Cerebellar nuclear complex (tissue), 1 donor: ENCODE measurements at places on chromosomes 11 and 22.

GRCh38 chr11:18736590-18737148 is 10.7 kb upstream of the IGSF22 start:
- DNase-seq: no peak

GRCh38 chr22:32628628-32629572 is 154.3 kb downstream of the FBXO7 start:
- no peak for DNase-seq

DNA sequence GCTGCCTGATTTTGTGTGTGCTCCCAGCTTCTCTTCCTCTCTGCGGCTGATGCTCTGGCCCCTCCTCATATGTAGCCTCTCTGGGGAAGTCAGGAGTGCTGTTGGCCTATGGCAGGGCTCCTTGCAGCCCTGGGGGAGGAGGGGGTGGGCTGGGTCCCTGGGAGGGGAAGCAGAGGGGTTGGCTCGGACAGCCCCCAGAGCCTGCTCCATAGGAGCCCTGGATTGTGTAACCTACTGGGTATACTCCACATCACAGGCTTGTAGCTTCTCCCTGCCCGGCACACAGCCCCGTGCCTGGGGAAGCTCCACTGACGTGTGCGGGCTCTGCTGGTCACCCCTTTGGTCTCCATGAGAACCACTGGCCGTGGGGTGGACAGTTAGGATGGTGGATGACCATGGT is 113.8 kb downstream of the ST3GAL4 start:
- DNase-seq: no peak

DNA sequence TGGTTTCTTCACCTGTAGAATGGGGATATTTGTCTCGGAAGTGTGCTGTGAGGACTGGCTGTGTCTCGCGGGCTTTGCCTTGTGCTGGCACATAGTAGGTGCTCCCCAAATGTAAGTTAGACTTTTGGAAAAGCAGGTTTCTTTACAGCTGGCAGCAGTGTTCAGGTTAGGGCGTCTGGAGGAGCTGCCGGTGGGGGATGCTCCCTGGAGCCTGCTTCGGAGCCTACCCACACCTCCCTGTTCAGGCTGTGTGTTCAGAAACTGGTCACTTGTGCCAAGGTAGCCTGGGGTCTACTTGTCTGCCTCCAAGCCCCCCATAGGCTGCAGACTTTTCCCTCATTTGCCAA is 60.0 kb downstream of the OTOG start:
- DNase-seq: no peak

- no peak for DNase-seq
Measured at GRCh38 chr11:61174273-61174672, 13.0 kb upstream of the VPS37C start.

GRCh38 chr11:76048763-76049162 is 157.5 kb downstream of the WNT11 start:
- DNase-seq: no peak

DNA sequence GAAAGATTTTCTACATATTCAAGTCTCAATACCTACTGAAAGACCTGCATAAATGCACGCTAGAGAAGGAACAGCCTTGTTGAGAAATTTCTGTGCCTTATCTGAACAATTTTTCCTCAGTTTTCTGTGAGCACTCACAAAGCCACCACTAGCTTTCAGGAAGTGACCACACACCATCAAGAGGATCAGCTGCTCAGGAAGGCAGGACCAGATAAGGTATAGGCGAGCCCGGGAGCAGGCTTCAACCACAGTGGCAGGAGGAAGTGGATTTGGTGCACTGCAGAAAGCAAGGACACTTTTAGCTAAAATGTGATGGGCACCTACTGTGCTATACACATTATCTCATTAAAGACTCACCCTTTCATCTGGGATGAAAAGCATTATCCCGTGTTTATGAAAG is 220.8 kb downstream of the RAB38 start:
- DNase-seq: no peak

- no peak for DNase-seq
Measured at GRCh38 chr22:26677217-26677616, 19.8 kb downstream of the MIAT start.

DNA sequence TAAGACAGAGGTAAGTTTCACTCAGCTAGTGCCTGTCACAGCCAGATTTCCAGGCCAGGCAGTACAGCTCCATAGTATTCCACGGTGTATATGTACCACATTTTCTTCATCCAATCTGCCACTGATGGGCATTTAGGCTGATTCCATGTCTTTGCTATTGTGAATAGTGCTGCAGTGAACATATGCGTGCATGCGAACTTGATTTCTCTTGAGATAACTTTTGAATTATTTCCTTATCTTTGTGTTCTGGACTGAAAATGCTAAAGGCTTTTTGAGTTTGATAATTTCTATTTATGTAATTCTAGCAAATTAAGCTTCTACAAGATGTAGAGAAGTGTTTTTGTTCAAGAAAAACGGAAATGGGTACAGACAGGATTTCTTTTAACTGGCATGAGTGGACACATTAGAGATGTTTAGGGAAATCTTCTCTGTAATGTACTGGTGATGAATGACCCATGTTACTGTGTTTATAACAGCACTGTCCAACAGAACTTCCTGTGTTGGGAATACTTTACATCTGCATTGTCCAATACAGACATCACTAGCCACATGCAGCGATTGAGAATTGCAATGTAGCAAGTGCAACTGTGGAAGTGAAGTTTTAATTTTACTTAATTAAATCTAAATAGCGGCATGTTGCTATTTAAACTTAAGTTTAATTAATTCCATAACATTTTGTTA is 151.3 kb downstream of the CADM1 start:
- DNase-seq: no peak

DNA sequence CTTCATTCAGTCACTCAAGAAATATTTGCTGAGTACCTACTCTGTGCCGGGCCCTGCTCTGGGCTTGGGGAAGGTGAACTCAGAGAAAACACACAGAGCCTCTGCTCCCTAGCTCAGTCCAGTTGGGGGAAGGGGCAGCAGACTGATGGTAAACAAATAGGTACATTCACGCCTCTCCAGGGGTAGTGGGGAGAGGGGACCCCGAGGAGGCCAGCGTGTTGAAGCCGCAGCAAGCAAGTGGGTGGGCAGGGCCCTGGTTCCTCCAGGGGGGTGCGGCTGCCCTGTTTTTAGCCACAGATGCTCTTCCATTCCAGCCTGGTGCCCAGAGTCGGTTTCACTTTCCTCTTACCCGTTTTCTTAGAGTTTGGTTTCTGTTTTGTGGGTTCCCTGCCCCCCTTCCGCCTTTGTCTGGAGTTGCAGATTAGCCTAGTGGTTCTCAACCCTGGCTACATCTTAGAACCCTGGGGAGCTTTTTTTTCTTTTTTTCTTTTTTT is 8.7 kb downstream of the DRAP1 start:
- no peak for DNase-seq

- no peak for DNase-seq
Measured at GRCh38 chr22:32018056-32018455, 25.0 kb upstream of the SLC5A1 start.

GRCh38 chr11:114262681-114263512 is 33.3 kb upstream of the NNMT start:
- DNase-seq: no peak

GRCh38 chr22:23812378-23812777 is 25.6 kb downstream of the SMARCB1 start:
- no peak for DNase-seq

- DNase-seq: no peak
Measured at GRCh38 chr11:23490557-23491235, 630.4 kb upstream of the CCDC179 start.

GRCh38 chr11:2211113-2211971 is 39.7 kb upstream of the TH start:
- DNase-seq: no peak

GRCh38 chr11:122882189-122882856 is at the start of gene JHY:
Gene JHY (plus strand): TSS chr11:122882759. CDS start chr11:122885850, 3,091 bp downstream.
- no peak for DNase-seq

GRCh38 chr11:808427-809286 is 1.1 kb upstream of the RPLP2 start:
- no peak for DNase-seq

DNA sequence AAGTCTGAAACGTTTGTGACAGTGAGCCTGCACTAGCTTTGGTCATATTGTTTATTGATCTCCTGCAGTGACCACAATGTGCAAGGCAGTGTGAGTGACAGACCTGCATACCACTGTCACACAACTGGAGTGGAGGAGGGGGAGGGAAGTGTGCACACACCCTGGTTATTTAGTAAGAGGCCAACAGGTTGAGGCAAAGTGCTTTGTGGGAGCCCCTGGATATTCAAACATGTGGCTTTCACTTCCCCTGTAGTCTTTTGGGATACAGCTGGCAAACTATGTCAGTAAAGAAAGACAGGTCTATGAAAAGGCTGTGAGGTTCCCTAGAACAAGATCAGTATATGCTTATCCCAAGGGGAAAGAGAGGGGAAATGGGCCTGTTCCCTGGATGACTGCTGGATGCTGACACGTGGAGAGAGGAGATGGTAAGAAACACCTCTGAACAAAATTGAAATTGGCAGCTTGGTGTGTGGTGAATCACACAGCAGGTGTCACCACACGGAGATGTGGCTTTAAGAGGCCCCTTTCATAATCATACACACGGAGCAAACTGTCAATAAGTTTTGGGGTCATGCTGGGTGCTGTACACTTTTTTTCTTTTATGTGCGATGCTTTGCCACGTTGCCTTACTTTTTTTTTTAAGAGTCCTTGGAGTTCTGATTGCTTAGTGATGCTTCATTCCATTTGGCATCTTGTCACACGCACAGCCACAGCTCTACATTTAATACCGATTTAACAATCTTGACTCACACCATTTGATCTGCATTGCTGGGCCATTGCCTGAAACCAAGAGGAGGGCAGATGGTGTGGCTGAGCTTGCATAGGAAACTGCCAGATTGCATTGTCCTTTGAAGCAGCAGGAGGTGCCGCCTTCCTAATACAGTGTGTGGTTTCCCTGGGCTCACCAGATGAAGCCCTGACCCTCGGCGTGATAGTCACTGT is 11.3 kb downstream of the OSBP2 start:
- DNase-seq: peak; percentile 61

- DNase-seq: no peak
Measured at GRCh38 chr11:34924714-34925113, 8.3 kb downstream of the PDHX start.

DNA sequence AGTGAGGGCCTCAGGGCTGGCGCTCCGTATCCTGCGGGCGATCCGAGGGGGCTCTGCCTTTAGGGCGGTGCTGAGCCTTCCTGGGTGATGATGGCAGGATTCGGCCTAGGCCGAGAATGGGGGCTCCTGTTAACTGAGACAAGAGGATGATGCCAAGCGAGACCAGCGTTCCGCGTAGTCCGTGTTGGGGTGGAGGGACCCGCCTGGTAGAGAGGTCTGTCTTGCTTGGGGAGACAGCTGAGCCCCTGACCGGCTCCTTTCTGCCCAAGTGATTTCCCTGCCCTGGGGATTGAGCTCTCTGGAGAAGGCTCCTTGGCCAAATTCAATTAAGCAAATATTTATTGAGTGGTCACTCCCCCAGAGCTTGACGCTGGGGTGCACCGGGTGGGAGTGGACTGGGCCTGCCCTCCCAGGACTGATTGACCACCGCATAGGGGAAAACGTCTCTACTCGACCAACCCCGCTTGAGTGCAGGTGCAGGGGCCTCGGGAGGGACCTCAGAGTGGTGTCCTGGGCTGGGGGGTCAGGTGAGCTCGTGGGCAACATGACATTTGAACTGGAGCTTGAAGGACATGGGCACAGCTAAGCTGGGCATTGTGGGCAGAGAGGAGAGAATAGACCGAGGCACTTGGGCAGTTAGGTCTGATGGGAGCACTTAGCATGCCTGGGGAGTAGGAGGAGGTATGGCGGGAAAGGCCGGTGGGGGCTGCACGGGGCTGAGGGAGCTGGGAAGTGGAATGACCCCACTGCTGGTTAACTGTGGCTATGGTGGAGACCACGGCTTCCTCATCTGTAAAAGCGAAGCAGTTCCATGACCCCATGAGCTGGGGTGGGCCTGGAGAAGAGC is 1.1 kb downstream of the GNAZ start:
- no peak for DNase-seq

- no peak for DNase-seq
Measured at GRCh38 chr11:117563556-117563955, 233.5 kb downstream of the DSCAML1 start.

DNA sequence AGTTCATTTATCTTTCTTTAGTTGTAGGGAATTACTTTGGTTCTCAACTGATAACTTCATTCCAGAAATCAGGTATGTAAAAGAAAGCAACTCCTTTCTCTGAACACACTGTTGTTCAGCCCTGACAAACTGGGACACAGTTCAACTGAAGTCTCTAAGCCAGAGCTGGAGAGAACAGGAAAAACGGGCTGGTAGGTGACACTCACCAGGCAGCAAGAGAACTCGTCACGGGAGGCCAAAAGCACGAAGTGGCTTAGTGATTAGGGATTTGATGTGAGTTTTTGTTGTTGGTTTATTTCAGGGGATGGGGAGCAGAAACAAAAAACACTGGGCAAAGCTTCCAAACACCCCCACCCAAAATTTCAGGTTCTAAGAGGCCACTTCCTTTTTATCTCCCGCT is 54.1 kb downstream of the MYH9 start:
- no peak for DNase-seq

DNA sequence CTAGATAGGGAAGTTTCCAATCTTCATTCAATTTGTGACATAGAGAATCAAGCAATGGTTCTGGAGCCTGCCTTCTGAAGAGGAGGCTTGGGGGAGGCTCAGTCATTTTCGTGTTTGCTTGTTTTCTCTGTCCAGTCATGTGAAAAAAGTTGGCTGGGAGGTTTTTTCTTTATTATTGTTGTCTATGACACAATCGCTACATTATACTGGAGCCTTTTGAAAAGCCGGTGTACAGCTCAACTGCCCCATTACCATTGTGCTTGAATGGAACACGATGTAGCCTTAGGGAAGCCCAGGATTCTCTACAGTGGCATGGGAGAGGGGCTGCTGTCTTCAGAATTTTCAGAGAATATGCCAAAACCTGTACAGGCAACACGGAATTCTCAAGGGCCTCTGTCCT is 57.9 kb upstream of the NCAM1 start:
- no peak for DNase-seq

DNA sequence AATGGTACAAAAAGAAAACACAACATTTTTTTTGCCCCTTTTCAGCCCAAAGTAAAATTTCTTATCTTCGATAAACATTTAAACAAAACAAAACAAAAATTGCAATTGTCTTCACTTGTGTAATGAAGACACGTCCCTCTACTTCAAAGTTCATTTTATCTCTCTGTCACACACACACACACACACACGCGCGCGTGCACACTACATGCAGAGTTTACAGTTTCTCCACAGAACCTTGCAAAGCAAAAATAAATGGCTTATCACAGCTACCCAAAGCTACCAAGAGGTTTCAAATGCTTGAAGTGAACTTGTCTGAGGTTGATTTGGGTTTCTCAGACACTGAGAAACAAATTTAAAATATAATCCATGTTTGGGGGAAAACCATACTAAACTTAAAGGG is 72.3 kb downstream of the ETS1 start:
- DNase-seq: no peak

GRCh38 chr11:19027829-19028595 is 32.5 kb downstream of the MRGPRX2 start:
- DNase-seq: no peak

- no peak for DNase-seq
Measured at GRCh38 chr11:50088231-50088630, 55.6 kb downstream of the OR4C45 start.

GRCh38 chr11:57356268-57356667 is 18.1 kb downstream of the P2RX3 start:
- no peak for DNase-seq
